ENCODE measurements at places on chromosomes 1 and 21. TPM values are rescaled to one million over a fixed set of nuclear protein-coding genes. Genes with fewer than 3 reads are reported as not detected.

The CFHR1 gene
- not detected for total RNA-seq

The SH3BGR gene
- total RNA-seq, result 4.7 TPM

The RAD54L gene
- total RNA-seq, result 63.1 TPM

The RPE65 gene
- not detected for total RNA-seq

The LIN28A gene
- not detected for total RNA-seq

The CD2 gene
- total RNA-seq, result 382 TPM

The UMODL1 gene
- total RNA-seq, result not detected

The OR2T33 gene
- total RNA-seq, result not detected

The SPRR1B gene
- total RNA-seq, result not detected

The SPRR3 gene
- total RNA-seq, result not detected

The MGST3 gene
- total RNA-seq, result 47.9 TPM

The BMP8B gene
- 0.94 TPM for total RNA-seq

The NR1I3 gene
- not detected for total RNA-seq

The FCRL5 gene
- not detected for total RNA-seq

The ASH1L gene
- 24.0 TPM for total RNA-seq

The PGLYRP4 gene
- not detected for total RNA-seq

The ACAP3 gene
- total RNA-seq, result 33.6 TPM

The RNF186 gene
- not detected for total RNA-seq

The OVAAL gene
- not detected for total RNA-seq

The KIF2C gene
- total RNA-seq, result 49.1 TPM

The SLC5A3 gene
- 27.4 TPM for total RNA-seq

The CFAP107 gene
- not detected for total RNA-seq

The COL16A1 gene
- not detected for total RNA-seq

The FCER1A gene
- total RNA-seq, result not detected

The VPS26C gene
- 61.4 TPM for total RNA-seq

The SYNC gene
- not detected for total RNA-seq

The LINGO4 gene
- 0.08 TPM for total RNA-seq

The NUF2 gene
- 32.7 TPM for total RNA-seq

The OR4F16 gene
- not detected for total RNA-seq

The CYP4B1 gene
- not detected for total RNA-seq

The MEX3A gene
- total RNA-seq, result 0.65 TPM

The HLX gene
- not detected for total RNA-seq

The FCMR gene
- 53.1 TPM for total RNA-seq

The SLC45A1 gene
- 0.50 TPM for total RNA-seq

The PDPN gene
- total RNA-seq, result not detected

The FH gene
- total RNA-seq, result 95.9 TPM

The PEAR1 gene
- not detected for total RNA-seq

The HSF2BP gene
- total RNA-seq, result 0.63 TPM

The KRTAP11-1 gene
- total RNA-seq, result not detected

The ADAMTS5 gene
- not detected for total RNA-seq

The LAX1 gene
- total RNA-seq, result 21.7 TPM

The WDR4 gene
- total RNA-seq, result 61.6 TPM

The CADM3 gene
- not detected for total RNA-seq

The ATF3 gene
- 38.6 TPM for total RNA-seq

The C21orf58 gene
- 21.5 TPM for total RNA-seq

The F13B gene
- not detected for total RNA-seq

The TTF2 gene
- 96.6 TPM for total RNA-seq

The OR14K1 gene
- not detected for total RNA-seq

The FCRL2 gene
- not detected for total RNA-seq

The IL20 gene
- total RNA-seq, result not detected
